ENCODE measurements at places on chromosomes 2 and 18. TPM values are rescaled to one million over a fixed set of nuclear protein-coding genes. Genes with fewer than 3 reads are reported as not detected.

- DNase-seq: no peak
- H3K27ac ChIP-seq: no peak overlapping the region
- H3K4me1 ChIP-seq: no peaks in the 10 kb centered on the region
- no peaks in the 10 kb centered on the region for H3K27me3 ChIP-seq
- no peaks in the 10 kb centered on the region for H3K36me3 ChIP-seq
Measured at GRCh38 chr2:186691231-186691630, 2.6 kb upstream of the FAM171B start.

DNA sequence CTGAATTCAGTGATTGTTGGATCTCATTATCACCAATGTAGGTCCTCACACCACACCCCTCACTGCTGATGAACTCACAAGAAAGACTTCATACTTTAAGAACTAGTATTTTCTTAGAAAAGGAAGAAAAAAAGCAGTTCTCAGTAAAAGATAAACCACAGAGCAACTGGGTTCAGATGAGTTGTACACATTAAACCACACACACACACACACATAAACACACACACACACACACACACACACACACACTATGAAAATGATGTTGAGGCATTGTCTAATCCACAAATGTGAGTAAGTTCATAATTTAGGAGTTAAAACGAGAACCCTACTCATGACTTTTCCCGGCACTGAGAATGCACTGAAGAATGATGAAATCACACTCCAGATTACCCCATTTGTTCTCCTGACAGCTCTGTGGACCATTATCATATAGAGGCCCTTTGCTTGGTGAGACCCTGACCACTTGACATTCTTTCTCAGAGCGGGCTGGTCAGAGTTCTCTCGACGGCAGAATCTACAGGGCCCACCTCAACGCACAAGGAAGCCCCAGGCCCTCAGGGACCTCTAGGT, 106.2 kb downstream of the BCL2 start:
- no peaks in the 10 kb centered on the region for H3K36me3 ChIP-seq
- no peak overlapping the region for H3K27ac ChIP-seq
- no peak overlapping the region for H3K4me3 ChIP-seq
- H3K27me3 ChIP-seq: peaks cover 7% of the 10 kb centered on the region
- H3K4me1 ChIP-seq: peaks cover 2% of the 10 kb centered on the region

- H3K36me3 ChIP-seq: no peaks in the 10 kb centered on the region
- peak; percentile 84 for DNase-seq
- peaks cover 10% of the 10 kb centered on the region for H3K4me1 ChIP-seq
- no peaks in the 10 kb centered on the region for H3K27me3 ChIP-seq
- no peak overlapping the region for H3K4me3 ChIP-seq
Measured at GRCh38 chr2:43018179-43019024, 208.0 kb downstream of the ZFP36L2 start.

- H3K27ac ChIP-seq: no peak overlapping the region
- H3K4me3 ChIP-seq: no peak overlapping the region
- no peak for DNase-seq
Measured at GRCh38 chr2:240230291-240230931, 90.0 kb upstream of the OTOS start.

DNA sequence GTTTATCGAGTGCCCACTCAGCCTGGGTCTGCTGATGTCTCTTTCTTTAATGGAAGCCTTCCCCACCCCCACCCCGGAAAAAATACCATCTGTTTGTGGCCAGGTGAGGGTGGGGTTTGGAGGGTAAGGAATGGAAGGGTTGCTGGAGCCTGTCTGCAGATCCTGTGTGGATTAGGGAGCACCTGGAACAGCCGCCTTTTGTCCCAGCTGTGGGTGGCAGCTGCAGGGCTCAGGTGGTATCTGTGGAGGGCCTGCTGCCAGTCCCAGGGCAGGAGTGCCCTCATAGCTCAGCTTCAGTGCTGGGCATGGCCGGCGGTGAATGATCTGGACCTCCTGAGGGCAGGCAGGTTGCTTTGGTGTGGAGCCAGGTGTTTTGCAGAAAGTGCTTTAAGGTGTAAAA, 45.3 kb downstream of the IMPA2 start:
- peaks cover 6% of the 10 kb centered on the region for H3K4me1 ChIP-seq
- H3K27ac ChIP-seq: no peak overlapping the region
- no peaks in the 10 kb centered on the region for H3K27me3 ChIP-seq
- no peak overlapping the region for H3K4me3 ChIP-seq
- peaks cover 22% of the 10 kb centered on the region for H3K36me3 ChIP-seq

GRCh38 chr2:196389670-196390069, 218.3 kb upstream of the STK17B start:
- no peaks in the 10 kb centered on the region for H3K27me3 ChIP-seq
- no peaks in the 10 kb centered on the region for H3K4me1 ChIP-seq
- DNase-seq: no peak
- no peak overlapping the region for H3K4me3 ChIP-seq

GRCh38 chr2:236262238-236262637, 2.0 kb downstream of the ASB18 start:
- no peak overlapping the region for H3K27ac ChIP-seq
- H3K4me3 ChIP-seq: no peak overlapping the region
- no peaks in the 10 kb centered on the region for H3K4me1 ChIP-seq
- peaks cover 5% of the 10 kb centered on the region for H3K27me3 ChIP-seq
- no peaks in the 10 kb centered on the region for H3K36me3 ChIP-seq

- H3K4me3 ChIP-seq: no peak overlapping the region
- no peak for DNase-seq
- peaks cover 12% of the 10 kb centered on the region for H3K4me1 ChIP-seq
- peaks cover 17% of the 10 kb centered on the region for H3K36me3 ChIP-seq
- H3K27ac ChIP-seq: peak overlapping the region; percentile 23
Measured at GRCh38 chr2:99822474-99823207, 319.7 kb downstream of the AFF3 start.

DNA sequence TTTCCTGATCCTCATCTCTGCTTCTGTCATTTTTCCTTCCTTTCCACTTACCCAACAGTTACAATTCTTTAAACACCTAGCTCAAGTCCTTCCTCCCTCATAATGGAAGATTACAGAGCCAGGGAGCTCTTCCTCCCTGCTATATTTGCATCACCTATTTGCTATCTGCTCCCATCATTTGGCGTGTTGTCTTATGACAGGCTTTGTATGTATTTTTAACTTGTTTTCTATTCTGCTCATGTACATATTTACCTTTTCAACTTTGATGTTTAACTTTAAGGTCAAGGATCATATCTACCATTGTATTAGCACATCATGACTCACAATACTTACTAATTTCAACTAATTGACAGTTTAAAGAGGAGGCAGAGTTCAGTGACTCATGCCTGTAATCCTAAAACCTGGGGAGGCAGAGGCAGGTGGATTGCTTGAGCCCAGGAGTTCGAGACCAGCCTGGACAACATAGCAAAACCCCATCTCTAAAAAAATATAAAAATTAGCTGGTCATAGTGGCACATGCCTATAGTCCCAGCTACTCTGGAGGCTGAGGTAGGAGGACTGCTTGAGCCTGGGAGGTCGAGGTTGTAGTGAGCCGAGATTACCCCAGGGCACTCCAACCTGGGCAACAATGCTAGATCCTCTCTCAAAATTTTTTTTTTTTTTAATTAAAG, 308.0 kb upstream of the STON1 start:
- no peak for DNase-seq
- no peaks in the 10 kb centered on the region for H3K27me3 ChIP-seq
- no peak overlapping the region for H3K27ac ChIP-seq
- no peak overlapping the region for H3K4me3 ChIP-seq

DNA sequence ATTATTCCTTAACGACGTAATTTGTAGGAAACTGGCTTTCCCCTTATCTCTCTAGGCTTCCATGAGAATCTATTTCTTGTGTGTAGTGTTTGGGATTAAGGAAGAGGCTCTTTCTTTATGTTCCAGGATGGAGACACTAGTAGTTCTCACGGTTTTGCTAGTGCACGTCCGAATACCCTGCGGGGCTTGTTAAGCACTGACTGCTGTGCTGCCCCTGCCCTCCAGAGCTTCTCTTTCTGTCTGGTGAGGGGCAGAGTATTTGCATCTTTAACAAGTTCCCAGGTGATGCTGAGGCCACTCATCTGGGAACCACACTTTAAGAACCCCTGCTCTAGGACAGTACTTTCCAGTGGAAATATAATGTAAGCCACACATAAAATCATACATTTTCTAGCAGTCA, 76.4 kb downstream of the SPATS2L start:
- H3K27ac ChIP-seq: no peak overlapping the region
- no peaks in the 10 kb centered on the region for H3K27me3 ChIP-seq
- peaks cover 36% of the 10 kb centered on the region for H3K4me1 ChIP-seq
- no peak for DNase-seq
- peaks cover 2% of the 10 kb centered on the region for H3K36me3 ChIP-seq

DNA sequence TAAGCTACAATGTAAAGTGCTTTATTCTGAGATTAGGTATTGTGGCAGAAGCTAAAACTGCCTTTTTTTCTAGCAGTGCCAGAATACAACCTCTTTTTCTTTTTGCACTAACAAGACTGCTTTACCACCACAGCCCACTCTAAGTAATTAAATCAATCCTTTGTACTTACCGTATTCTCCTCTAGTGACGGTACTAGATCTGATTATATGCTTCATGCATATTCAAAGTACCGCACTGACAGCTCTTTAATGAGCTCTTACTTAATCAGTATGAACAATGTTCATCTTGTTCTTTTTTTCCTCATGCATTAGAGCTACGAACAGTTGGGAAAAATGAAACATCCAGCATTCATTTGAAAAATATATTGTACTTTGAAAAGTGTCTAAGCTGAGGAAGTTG, 16.1 kb upstream of the OTX1 start:
- H3K36me3 ChIP-seq: no peaks in the 10 kb centered on the region
- H3K4me3 ChIP-seq: no peak overlapping the region
- no peaks in the 10 kb centered on the region for H3K4me1 ChIP-seq
- H3K27me3 ChIP-seq: no peaks in the 10 kb centered on the region
- H3K27ac ChIP-seq: no peak overlapping the region

GRCh38 chr18:72720116-72720515, 147.7 kb downstream of the NETO1 start:
- no peaks in the 10 kb centered on the region for H3K27me3 ChIP-seq
- H3K27ac ChIP-seq: no peak overlapping the region
- no peaks in the 10 kb centered on the region for H3K36me3 ChIP-seq

- peak overlapping the region; percentile 30 for H3K27ac ChIP-seq
- no peaks in the 10 kb centered on the region for H3K36me3 ChIP-seq
- no peak overlapping the region for H3K4me3 ChIP-seq
- peaks cover 5% of the 10 kb centered on the region for H3K4me1 ChIP-seq
- no peak for DNase-seq
Measured at GRCh38 chr2:11710632-11711353, 35.6 kb upstream of the LPIN1 start.

DNA sequence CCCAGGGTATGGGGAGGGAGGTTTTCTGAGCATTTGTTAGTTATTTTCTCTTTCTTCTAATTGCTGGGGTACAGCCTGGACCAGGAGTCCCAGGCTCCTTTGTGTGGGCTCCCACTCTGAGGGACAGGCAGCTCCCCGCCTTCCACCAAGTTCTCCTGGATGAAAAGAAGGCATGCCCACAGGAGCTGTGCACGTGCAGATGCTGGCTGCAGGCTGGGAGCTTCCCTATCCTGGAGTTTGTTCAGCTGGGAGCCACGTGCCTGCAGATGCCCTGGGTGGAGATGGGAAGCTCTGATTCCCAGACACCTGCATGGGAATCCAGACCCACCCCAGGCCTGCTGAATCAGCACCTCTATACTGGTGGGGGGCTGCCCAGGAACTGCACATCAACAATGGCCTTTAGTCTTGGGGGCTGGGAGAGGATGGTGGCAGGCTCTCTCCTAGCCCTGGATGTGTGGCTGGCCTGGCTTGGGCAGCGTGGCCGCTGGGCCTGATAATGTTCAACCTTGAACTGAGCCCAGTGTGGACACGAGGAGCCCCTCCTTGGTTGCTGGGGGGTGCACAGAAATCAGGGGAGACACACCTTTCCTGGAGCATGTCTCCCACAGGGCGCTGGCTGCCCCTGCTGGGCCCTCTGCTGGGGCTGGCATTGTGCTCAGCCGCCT, 233.6 kb upstream of the HS6ST1 start:
- H3K36me3 ChIP-seq: no peaks in the 10 kb centered on the region
- no peak overlapping the region for H3K27ac ChIP-seq
- no peak overlapping the region for H3K4me3 ChIP-seq
- peaks cover 6% of the 10 kb centered on the region for H3K4me1 ChIP-seq
- DNase-seq: no peak
- H3K27me3 ChIP-seq: no peaks in the 10 kb centered on the region

- no peaks in the 10 kb centered on the region for H3K36me3 ChIP-seq
- no peaks in the 10 kb centered on the region for H3K27me3 ChIP-seq
- H3K4me3 ChIP-seq: no peak overlapping the region
- no peaks in the 10 kb centered on the region for H3K4me1 ChIP-seq
Measured at GRCh38 chr2:2014251-2014771, 270.0 kb upstream of the PXDN start.

DNA sequence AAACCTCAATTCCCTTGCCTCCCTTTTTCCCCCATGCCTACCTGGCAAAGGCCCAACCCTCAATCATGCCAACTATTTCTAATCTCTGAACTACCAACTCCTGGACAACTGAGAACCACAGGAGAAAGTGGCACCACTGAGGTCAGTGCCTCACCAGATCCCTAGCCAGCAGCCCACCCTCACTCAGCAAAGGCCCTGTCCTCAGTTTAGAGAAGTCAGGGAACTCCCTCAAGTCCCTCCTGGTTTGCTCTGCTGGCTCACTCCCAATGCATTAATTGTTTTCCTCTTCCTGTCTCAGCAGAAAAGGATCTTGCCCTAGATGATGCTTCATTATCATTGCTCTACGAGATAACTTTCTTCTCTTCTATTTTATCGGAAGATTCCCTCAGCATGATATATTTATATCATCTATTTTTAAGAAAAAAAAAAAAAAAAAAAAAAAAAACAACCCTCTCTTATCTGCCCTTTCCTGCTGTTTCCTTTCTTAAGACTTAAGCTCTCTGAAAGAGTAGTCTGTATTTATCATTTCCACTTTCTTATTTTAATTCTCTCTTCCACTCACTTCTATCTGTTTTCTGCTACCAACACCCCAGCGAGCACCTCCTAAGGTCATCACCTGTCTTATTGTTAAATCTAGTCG, 22.7 kb upstream of the ZBTB14 start:
- no peaks in the 10 kb centered on the region for H3K27me3 ChIP-seq
- H3K36me3 ChIP-seq: no peaks in the 10 kb centered on the region
- H3K27ac ChIP-seq: no peak overlapping the region
- no peaks in the 10 kb centered on the region for H3K4me1 ChIP-seq

- H3K27ac ChIP-seq: peak overlapping the region; percentile 86
- no peaks in the 10 kb centered on the region for H3K27me3 ChIP-seq
- peaks cover 33% of the 10 kb centered on the region for H3K4me1 ChIP-seq
- H3K4me3 ChIP-seq: no peak overlapping the region
- H3K36me3 ChIP-seq: no peaks in the 10 kb centered on the region
Measured at GRCh38 chr2:46071074-46071473, 226.1 kb upstream of the EPAS1 start.

GRCh38 chr2:196234672-196235071, 63.3 kb upstream of the STK17B start:
- DNase-seq: peak; percentile 76
- no peak overlapping the region for H3K4me3 ChIP-seq
- H3K27me3 ChIP-seq: no peaks in the 10 kb centered on the region
- no peak overlapping the region for H3K27ac ChIP-seq
- no peaks in the 10 kb centered on the region for H3K36me3 ChIP-seq
- H3K4me1 ChIP-seq: peaks cover 10% of the 10 kb centered on the region

The TSN gene
- total RNA-seq: 57.5 TPM

The POTEI gene
- not detected for total RNA-seq

The COL3A1 gene
- 408 TPM for total RNA-seq

The TUBA4B gene
- total RNA-seq: not detected

The UGT1A10 gene
- total RNA-seq: not detected

The TMEM131 gene
- 13.3 TPM for total RNA-seq
